ENCODE measurements at places on chromosomes 16 and 17. TPM values are rescaled to one million over a fixed set of nuclear protein-coding genes. Genes with fewer than 3 reads are reported as not detected.

TNS4 gene
- not detected for total RNA-seq

RPH3AL gene
- total RNA-seq: 0.75 TPM

TMED6 gene
- total RNA-seq: 0.13 TPM

CACNG3 gene
- total RNA-seq: not detected

TACO1 gene
- 15.7 TPM for total RNA-seq

CYBA gene
- total RNA-seq: 449 TPM

HAGHL gene
- 7.2 TPM for total RNA-seq

TBC1D3E gene
- total RNA-seq: not detected

KRT12 gene
- not detected for total RNA-seq

ZNF19 gene
- total RNA-seq: 2.6 TPM

SLC38A7 gene
- total RNA-seq: 28.2 TPM

REXO5 gene
- total RNA-seq: 10.8 TPM

CA5A gene
- not detected for total RNA-seq

KRTAP1-1 gene
- total RNA-seq: not detected

C17orf78 gene
- total RNA-seq: not detected

NACA2 gene
- total RNA-seq: not detected

ALOX12 gene
- total RNA-seq: not detected

CMTM2 gene
- not detected for total RNA-seq

KRT33A gene
- total RNA-seq: not detected

CLDN7 gene
- total RNA-seq: 3.5 TPM

OR2C1 gene
- 0.26 TPM for total RNA-seq

GAST gene
- not detected for total RNA-seq

KRT33B gene
- total RNA-seq: not detected

Data from aortic smooth muscle cell (primary cell).